NCI-H82 (cell line): ENCODE measurements at places on chromosomes 2 and 18.

DNA sequence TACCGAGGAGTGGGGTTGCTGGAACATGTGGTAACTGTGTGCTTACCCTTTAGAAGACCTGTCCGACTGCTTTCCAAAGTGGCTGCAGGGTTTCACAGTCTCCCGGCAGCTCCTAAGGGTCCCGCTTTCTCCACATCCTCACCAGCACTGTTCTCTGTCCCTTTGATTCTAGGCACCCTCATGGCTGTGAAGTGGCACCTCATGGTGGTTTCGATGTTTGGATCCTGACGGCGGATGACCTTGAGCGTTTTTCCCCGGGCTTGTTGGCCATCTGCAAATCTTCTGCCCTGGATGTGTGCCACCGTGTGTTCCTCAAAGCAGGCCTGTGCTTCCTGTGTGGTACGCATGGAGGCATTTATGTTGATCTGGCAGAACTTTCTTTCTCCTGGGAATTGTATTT, 292.5 kb upstream of the HDAC4 start:
- DNase-seq, result no peak

- DNase-seq, result no peak
These were observed 78.6 kb downstream of the BARD1 start for GRCh38 chr2:214730800-214731407.

DNA sequence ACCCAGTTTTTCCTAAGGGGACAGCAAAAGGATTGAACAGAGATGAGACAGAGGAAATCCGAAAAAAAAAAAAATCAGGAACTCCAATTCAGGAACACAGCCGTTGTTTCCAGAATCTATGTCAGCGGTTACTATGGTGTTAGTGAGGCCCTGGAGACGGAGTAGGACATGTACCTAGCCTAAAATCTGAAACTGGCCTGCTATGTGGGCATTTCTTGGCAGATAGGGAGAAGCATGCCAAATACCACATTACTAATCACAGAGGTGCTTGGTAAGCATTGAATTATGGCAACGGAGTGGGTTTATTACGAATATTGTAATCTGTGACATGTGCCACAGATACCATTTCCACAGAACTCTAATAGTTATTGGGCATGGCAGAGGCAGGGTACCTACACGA, 530.6 kb downstream of the CCDC85A start:
- no peak for DNase-seq

- no peak for DNase-seq
These were observed 535.1 kb downstream of the RNF144A start for GRCh38 chr2:7452110-7452876.

DNA sequence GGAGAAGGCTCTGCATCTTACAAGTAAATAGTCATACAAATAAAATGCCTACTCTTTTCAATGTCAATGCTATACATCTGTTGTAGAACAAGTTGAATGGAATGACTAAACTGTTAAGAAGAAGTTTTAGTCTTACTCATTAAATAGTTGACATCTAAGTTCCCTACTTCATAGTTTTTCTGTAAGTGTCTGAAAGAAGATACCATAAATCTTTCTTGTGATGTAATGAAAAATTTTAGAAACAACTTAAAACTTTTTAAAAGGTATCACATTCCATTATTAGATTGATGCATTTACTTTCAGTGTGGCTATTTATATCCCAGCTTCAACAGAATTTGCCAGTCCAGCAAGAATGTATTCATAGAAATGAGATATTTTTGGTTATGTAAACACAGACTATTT, 185.2 kb upstream of the EPC2 start:
- no peak for DNase-seq

GRCh38 chr2:38159191-38159590, 83.2 kb upstream of the CYP1B1 start:
- no peak for DNase-seq
